Anterior cingulate cortex (tissue), 58 donors: ENCODE measurements at places on chromosomes 6 and 20.

GRCh38 chr6:127637830-127638409, 60.9 kb downstream of the C6orf58 start:
- no peak for DNase-seq

- no peak for DNase-seq
Measured at GRCh38 chr6:64259372-64259771, 623.8 kb downstream of the PHF3 start.

DNA sequence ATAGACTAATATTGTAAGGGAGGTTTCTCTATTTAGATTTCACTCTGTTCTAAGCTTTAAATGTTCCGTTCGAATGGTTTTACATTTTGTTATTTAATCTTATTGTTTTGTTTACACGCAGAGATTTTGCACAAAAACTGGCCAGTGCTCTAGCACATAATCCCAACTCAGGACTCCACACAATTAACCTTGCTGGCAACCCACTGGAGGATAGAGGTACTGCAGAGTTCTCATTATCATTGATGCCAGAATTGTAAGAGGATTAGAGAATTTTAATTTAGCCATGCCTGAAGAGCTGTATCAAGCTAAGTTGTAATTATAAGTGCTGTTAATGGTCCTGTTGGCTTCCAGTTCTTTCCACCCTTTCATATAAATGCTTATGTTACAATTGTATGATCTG, 179.7 kb upstream of the SCGN start:
- no peak for DNase-seq

DNA sequence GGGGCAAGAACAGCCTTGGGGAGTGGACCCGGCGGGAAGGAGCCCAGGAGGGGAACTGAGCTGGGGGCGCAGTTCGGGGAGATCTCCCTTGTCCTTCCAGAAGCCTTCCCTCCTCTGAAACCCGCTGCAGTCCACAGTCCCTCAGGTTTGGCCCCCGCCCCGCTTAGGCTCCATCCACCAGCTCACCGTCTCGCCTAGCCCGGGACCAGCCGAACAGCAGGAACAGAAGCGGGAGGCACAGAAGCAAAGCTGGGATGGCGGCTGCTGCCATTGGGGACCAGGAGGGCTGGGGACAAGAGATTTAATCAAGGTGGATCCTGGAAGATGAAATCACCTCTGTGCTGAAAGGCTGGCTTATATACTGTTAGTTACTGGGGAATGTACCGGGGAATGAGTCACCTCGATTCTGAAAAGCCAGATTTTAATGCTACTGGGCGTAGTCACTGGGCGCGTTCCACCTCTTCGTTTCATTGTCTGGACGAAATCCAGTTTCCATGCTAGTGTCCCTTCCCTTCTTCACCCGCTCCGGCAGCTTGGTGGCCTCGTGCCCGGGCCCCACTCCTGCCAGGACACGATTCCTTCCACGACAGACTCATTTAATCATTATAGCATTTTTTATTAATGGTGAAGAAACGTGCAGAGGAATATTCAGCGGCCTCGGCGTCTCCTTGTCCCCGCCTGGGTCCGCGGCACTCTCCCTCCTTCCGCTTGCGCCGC, at the start of gene RAET1L:
Gene RAET1L (minus strand): TSS at position 332 of the 717 bp plus-strand sequence. CDS start 61 bp downstream, at position 271.
- DNase-seq: no peak

DNA sequence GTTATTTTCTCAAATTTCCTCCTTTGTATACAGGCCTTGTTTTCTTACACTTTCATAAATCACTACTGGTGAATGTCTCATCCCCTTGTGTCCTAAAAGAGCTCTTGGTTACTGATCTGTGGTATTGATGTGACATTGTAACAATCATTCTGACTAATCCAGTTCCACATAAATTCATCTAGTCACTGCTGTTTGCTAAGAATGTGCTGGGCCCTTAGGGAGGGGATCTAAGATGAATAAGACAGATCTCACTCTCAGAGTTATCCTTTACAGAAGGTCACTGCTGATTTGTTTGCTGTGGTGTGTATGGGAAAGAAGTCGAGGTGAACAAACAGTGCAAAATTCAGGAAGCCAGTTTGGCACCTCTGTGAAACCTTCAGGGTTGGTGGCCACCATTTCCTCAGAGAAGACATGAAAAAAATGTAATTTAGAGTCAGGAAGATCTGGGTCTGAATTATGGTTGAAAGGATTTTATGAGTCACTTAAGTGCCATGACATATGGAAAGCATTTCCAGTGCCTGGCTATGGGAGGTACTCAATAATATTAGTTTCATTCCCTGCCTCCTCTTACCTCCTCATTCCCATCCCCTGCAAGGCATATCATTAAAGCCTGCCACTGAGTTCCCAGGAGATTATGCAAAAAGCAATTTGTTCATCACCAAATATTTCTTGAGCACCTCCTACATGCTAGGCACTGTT, 121.8 kb downstream of the COL9A1 start:
- DNase-seq: no peak

DNA sequence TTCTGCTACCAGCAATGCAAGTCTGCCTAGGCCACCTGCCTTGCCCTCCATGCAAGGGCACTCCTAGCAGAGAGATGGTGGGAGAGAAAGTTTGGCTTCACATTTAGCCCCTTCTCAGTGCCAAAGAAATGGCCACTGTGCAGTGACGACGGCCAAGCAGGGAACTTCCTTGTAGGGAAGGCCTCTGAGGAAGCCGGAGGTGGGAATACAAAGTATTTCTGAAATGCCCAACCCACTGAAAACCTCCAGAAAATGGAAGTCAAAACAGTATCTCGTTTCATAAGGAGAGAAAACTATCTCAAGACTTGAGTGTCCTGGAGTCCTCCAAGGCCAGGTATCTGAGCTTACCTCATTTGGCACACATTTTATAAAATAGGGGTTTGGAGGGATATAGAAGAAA, 42.7 kb downstream of the JAG1 start:
- DNase-seq: no peak

GRCh38 chr6:145141572-145141971, 593.7 kb downstream of the EPM2A start:
- DNase-seq: no peak

DNA sequence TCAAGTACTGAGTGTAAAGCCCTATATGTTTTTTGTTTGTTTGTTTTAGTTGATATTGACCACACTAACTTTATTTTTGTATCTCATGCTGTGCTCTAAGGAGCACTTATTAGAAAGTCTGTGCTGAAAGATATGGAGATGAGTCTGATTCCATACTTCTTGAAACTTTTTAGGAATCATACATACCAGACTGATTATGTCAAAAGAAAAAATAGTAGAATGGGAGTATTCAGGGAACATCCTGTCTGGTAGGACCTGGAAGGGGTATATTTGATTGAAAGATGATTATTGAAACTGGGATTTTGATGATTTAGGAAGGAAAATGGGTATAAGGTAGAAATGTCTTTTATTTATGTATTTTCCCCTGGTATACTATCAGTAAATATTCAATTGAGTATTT, 111.4 kb downstream of the QKI start:
- no peak for DNase-seq

DNA sequence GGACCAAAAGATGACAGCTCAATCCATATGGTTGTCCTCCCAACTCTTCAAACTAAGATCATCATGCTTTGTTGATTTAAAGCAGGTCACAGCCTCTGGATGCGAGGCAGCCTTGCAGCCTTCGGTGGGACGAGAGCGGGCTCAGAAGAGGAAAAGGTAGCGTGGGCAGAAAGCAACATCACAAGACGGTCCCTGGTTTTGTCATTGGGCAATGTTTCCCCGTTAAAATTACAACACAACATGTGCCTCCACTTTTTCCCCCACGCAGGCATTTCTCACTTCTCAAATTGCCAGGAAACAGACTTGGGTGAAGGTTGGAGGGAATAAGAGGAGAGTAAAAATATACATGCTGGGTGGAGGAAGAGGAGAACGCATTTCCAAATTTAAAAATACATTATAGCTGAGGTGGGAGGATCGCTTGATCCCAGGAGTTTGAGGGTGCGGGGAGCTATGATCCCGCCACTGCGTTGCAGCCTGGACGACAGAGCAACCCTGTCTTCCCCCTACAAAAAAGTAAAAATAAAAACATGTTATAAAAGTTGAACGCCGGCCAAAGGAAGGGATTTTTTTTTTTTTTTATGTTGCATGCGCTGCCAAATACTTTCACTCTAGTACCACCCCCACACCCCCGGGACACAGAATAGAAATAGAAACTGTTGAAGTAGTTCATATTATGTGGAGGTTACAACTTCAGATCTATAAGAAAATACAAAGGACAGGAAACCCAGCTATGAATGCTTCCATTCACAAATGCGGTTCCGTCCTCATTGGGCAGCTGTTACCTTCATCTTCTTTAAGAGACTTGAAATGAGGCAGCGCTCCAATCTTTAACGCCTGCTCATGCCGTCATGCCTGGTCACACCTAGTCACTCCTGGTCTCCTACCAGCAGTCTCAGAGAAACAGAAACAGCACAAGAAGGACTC, 13.9 kb upstream of the NAA20 start:
- DNase-seq: no peak

GRCh38 chr20:49799698-49800097, 12.9 kb upstream of the SLC9A8 start:
- no peak for DNase-seq

DNA sequence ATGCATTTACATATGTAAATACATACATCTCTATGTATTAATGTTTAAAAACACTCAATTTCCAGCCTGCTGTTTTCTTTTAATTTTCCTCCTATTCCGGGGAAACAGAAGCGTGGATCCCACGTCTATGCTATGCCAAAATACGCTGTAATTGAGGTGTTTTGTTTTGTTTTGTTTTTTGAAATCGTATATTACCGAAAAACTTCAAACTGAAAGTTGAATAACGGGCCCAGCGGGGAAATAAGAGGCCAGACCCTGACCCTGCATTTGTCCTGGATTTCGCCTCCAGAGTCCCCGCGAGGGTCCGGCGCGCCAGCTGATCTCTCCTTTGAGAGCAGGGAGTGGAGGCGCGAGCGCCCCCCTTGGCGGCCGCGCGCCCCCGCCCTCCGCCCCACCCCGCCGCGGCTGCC, 355 bp upstream of the BMP2 start:
- no peak for DNase-seq

DNA sequence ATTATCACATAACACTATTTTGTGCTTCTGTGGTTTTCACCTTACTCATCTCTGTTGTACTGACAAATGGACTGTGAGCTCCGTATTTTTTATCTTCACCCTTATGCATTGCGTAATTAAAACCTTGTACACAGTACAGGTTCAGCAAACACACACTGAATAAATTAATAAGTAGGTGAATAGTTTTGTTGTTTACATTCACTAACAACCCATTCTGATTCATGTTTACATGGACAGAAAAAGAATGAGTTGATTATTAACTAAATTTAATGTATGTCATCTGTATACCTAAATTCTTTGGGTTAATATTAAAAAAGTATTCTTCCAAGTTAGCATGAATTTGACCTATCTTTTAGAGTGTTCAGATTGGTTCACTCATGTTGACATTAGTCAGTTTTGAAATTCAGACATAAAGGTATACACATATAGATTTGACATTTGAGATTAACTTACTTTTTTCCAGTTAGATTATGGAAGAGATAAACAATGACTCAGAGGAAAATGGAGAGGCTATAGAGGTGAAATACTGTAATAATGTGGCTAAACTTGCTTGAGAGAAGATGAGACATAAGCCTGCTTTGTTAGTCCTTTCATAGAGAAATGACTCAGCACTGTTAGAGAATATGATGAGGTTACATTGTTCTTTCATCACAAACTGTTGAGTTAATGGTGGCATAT, 541.7 kb upstream of the FLRT3 start:
- DNase-seq: no peak

GRCh38 chr6:155647354-155647753, 191.7 kb upstream of the NOX3 start:
- no peak for DNase-seq

DNA sequence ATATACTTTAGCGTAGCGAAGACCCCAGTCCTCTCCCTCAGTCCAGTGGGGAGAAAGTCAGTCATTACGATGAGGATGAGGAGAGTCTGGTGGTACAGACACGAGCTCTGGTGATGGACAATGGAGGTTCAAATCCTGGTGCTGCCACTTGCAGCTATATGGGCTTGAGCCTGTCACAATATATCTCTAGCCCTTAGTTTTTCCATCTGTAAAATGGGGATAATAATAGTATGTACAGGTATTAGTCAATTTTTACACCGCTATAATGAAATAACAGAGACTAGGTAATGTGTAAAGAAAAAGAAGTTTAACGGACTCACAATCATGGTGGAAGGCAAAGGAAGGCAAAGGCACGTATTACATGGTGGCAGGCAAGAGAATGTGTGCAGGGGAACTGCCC, 237.9 kb downstream of the BCAS1 start:
- DNase-seq: no peak

DNA sequence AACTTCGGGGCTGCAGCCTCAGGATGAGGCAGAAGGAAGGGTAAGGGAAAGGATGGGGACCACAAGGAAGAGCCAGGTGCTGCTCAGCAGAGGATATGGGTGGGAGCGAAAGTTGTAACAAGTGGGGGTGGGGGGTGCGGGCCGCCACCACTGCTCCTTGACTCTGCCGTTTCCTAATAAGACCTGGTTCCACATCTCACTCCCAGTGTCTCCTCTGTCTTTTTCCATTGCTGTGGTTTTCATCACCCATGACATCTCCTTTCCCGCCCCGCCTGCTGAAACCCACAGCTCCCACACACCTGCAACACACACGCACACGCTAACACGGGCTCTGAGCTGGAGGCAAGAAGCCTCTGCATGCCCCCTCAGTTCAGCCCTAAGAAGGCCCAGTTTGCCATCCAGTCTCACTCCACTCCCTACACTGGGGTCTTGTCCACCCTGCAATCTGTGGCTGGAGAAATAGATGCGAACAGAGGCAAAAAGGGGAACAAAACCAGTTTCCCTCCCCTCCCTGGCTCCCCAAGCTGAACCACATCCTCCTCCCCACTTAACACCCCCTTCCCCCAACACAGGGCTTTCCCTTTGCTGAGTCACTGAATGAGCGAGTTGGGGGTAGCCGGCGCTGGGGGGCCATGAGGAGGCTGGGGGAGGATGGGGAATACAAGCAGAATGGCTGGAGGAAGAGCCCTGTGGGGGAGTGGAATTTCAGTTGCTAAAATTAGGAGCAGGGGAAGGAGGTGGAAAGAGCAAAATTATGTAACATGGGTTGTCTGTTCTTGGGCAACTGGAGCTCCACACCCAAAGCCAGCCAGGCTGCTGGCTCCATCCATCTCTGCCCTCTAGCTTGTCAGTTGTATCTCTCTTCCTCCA, 11.5 kb downstream of the NFKBIL1 start:
- DNase-seq: no peak

DNA sequence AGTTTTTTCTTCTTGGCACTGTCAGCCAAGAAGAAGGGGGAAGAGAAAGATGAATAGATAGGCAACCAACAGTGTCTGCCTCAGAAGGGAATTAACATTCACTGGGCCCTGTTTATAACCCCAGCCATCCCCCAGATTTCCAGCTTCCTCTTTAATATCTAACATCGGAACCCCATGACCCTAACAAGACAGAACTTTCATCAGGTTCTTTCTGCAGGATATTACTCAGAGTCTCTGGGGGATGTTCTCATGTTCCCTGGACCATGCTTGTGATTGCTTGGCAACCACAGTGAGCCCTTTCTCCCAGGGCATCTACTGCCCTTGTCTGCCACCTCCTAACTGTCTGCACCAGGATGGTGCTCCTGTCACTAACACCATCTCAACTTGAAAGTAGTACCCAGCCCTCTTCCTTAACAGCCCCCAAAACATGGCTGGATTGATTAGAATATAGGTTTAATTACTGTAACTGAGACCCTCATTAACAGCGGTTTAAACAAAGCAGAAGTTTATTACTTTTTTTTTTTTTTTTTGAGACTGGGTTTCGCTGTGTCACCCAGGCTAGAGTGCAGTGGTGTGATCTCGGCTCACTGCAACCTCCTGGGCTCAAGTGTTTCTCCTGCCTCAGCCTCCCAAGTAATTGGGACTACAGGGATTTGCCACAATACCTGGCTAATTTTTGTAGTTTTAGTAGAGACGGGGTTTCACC, 12.0 kb upstream of the PTPN1 start:
- no peak for DNase-seq

- no peak for DNase-seq
Measured at GRCh38 chr20:62303340-62304226, 786 bp downstream of the ADRM1 start.
